ENCODE measurements at places on chromosomes 13 and 19.
A peak's percentile ranks its signal among the peaks of the same experiment; 100 is the strongest.

DNA sequence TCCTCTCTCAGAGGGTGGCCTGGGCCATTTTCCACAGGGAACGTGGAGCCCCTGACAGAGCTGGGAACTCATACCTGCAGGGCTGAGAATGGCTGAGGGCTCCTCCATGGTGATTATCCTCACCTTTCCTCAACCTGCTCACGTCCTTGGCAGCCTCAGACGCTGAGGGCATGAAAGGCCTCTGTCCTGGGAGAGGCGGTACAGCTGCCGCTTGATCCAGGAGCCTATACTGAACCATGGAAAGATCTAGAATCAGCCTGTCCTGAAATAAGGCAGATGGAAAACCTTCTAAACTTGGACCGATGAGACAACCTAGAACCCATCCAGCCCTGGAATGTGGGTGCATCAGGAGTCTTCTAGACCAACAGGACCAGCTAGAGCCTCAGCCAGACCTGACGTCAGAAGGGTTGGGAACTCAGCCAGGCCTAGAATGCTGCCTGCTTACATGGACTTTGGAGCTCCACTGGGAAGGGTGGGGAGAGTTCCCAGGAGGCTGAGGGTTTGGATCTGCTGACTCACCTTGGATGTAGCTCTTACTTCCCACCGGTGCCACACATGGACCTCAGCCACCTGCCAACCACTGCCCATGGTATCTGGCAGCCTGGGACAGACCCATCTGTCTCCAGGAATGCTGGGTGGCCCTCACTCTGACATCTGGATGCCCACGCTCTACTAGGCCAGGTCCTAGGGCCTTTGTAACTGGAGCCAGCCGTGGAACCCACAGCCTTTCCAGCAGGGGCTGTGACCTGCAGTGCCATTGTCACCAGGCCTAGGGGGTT lies 7.5 kb downstream of the KCTD15 start:
- no peak for DNase-seq

GRCh38 chr19:17081672-17082630 lies 6.4 kb downstream of the MYO9B start:
- no peak for DNase-seq

GRCh38 chr13:50129081-50129705 lies 113.9 kb downstream of the KCNRG start:
- DNase-seq = peak; percentile 4

- no peak for DNase-seq
Measured at GRCh38 chr13:90108547-90108946, 1238.9 kb upstream of the MIR17HG start.

DNA sequence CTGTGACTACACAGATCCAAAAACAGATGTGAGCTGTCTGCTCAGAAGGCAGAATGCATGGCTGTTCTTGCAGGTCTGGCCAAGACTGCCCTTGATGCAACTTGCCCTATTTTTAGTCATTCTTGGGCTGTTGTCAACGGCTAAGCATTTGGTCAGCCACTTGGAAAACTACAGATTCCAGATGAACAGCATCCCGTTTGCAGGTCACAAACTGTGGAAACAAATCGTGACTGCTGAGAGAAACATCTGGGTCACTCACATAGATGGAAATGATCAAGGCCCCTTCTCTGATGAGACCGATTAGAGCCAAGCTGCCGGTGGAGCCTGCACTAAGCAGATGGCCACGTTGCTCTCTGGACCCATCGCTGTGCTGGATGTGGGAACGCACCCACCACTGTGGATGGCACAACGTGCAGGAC lies 15.4 kb upstream of the METTL21C start:
- DNase-seq = no peak

DNA sequence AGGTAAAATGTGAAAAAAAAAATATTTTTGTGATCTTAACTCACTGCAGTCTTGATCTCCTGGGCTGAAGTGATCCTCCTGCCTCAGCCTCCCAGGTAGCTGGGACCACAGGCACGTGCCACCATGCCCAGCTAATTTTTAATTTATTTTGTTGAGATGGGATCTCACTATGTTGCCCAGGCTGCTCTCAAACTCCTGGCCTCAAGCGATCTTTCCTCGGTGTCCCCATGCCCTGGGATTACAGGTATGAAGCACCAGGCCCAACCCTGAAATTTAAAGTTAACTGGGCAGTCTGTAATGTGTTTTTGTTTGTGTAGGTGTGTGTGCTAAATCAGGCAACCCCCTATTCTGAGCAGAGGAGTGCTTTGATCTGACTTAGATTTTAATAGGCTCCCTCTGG lies 3.4 kb upstream of the C5AR1 start:
- no peak for DNase-seq

DNA sequence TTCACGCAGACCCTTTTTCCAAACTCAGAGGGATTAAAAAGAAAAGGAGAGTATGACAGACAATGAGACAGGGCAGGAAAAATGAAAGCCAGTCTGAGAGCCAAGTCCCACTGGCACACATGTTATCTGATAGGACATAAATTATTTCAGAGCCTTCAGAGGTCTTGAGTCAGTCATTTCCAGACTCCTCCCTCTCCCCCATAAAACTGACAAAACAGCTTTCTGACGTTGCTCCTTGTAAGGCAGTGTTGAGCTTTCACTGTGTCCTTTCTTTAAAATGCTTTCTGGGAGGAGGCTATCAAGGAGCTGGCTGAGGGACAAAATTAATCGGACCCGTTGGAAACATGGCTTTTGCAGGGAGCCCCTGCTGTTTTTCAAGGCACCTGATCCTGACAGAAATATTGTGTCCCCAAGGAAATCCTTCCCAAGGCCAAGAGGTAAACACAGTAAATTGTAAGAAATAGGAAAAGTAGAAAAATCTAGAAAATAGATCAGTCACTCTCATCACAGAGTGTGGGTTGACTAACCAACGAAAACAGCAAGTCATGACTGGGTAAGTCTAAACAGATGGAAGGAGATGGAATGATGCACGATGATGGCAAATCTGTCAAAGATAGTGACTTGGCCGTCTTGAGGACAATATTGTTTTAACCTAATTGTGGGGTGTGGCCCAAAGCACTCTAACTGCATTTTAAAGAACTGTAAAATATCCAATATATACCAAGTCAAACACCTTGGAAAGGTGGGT lies 89.7 kb downstream of the DCT start:
- no peak for DNase-seq

DNA sequence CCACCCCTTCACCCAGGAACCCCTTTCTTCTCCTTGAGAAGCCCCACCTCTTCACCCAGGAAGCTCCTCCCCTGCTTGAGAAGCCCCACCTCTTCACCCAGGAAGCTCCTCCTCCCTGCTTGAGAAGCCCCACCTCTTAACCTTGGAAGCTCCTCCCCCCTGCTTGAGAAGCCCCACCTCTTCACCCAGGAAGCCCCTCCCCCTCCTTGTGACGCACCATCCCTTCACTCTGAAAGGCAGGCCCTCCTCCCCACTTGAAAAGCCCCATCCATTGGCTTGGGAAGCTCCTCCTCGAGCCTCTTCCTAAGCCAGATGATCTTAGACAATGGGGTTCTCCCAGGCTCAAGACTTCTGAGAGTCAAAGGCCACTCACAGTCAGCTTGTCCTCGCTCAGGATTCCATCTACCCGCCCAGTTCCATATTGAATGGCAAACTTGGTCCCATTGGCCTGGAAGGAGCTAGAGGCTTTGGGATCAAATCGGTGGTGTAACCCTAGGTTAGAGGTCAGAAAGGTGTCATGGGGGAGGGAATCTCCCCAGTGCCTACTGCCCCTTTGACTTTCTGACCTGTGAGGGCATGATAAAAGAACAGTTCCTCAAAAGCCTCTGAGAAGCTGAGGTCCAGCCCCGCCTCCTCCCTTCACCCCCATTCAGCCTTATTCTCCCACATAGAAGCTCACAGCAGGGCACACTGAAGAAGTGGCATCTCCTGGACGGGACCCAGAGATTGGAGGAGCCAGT lies 4.0 kb downstream of the NAPSA start:
- no peak for DNase-seq

- no peak for DNase-seq
Measured at GRCh38 chr13:75550159-75550567, 572 bp downstream of the UCHL3 start.

Data from activated T-helper 9 cell treated with anti-CD3 and anti-CD28 coated beads, Interleukin-2, amount 50 U/mL, for 16 hours (primary cell).